Activated CD8-positive, alpha-beta T cell treated with anti-CD3 and anti-CD28 coated beads for 36 hours (primary cell): ENCODE measurements at places on chromosomes 5 and 9.

- peak; percentile 52 for DNase-seq
These were observed 11.8 kb downstream of the ITGA1 start for GRCh38 chr5:52799358-52799982.

DNA sequence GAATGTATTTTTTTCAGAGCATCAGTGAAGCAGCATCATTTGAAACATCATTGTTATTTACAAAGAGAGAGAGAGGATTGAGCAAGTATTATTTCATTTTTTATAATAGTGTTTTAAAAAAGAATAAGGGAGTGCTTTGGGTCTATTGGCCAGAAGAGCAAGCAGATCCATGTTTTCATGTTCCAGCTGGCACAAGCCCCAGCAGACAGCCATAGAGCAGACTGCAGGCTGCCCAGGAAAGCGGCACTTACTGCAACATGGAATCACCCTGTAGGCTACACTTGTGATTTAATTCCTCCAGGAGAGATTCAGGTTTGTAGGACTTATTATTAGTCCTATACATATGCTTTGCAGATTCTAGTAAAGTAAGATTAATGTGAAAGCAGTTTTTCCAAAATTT is 407.0 kb upstream of the GRAMD2B start:
- DNase-seq = no peak

DNA sequence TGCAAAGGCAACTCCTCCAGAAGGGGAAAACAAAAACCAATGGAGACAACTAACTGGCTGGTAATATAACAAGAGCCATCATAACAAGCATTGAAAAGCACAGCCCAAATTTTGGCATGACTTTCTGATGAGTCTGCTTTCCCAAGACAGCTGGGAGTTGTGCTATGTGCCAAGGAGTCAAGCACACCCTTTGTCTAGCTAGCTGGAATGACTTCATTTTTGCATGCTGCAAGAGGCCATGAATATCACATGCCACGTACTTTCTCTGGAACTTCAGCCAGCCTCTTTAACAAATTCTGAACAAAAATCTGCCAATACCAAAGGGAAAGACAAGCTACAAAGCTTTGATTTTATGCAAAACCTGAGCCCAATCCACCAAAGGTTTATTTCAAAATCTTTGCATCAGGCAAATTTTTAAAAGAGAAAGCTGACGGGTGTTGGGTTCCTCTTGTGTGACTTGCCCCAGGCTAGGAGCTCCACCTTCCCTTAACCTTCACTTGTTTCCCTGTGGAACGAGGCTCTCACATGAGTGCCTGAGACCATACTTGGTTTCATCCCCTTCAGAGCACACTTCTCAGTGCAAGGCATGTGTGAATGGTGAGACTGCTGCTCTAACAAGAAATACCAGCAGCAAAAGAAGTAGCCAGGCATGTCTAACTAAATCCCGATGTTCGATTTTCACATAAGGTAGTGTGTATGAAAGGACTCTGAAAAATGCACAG is 47.3 kb downstream of the S1PR3 start:
- no peak for DNase-seq

DNA sequence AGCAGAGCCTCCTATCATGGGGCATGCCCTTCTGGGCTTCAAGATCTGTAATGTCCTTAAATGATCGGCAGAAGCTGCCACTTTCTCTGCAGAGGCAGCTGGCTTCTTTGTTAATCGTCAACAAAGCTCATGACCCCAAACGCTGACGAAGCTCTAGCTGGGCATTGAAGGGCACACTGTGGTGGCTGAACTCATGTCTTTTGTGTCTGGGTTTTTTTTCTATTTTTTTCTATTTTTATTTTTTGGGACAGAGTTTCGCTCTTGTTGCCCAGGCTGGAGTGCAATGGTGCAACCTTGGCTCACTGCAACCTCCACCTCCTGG is 65.2 kb upstream of the ASS1 start:
- no peak for DNase-seq

DNA sequence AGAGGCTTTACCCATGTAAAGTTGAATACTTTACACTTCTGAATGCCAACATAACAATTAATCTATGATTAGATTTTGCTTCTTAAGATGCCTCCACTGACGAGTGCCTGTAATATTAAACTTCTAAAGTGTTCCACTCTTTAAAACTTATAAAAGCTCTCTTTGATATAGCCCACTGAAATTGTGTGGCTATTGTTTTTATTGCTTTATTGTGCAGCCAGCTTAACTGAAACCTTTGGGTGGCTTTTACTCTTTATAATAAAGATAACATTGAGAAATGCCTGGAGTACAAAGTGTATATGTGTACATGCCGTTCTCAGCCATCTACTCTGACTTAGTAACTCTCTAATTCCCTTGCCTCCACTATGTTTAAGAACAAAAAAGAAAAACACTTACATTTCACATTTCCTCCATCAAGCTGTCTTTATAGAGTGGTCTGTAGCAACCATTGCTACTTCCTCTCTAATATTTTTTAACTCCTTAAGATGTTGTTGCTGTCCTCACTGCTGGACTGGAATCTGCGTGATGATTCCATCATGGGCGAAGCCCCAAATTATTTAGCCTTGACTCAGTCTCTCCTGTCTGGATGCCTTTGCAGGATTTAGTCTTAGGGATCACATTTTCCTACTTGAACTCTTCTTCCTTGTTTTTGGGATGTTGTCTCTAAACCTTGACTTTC is 9.1 kb downstream of the PIK3R1 start:
- no peak for DNase-seq

DNA sequence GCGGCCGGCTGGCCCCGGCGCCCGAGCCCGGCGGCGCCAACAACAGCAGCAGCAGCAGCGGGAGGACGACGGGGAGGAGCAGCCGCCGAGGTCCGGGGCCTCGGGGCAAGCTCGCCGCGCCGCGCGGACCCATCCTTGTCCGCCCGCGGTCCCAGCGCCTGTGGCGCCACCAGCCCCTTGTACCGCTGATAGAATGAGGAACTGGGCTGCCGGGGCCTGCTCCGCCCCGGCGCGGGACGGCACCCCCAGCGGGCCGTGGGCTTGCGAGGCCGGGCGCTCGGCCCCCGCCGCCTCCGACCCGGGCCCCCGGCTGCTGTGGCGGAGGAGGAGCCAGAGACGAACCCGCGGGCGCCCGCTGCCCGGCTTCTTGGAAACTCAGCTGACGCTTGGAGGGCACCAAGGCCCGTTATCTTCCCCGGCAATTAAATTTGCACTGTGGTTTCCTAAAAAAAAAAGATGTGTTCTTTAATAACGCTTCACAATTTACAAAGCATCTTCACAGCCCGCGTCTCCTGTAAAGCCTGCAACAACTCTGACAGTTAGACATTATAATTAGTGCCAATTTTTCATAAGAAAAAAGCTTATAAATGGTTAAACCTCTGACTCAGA is at the start of gene ARSB:
ARSB (minus strand) TSS at position 195 of the 609 bp plus-strand sequence; CDS start at position 133, 62 bp downstream.
- DNase-seq = peak; percentile 71
